Stimulated activated CD8-positive, alpha-beta memory T cell treated with anti-CD3 and anti-CD28 coated beads, Interleukin-15, amount 100 ng/mL, for 4 hours (primary cell): ENCODE measurements at places on chromosomes 5 and 9.

DNA sequence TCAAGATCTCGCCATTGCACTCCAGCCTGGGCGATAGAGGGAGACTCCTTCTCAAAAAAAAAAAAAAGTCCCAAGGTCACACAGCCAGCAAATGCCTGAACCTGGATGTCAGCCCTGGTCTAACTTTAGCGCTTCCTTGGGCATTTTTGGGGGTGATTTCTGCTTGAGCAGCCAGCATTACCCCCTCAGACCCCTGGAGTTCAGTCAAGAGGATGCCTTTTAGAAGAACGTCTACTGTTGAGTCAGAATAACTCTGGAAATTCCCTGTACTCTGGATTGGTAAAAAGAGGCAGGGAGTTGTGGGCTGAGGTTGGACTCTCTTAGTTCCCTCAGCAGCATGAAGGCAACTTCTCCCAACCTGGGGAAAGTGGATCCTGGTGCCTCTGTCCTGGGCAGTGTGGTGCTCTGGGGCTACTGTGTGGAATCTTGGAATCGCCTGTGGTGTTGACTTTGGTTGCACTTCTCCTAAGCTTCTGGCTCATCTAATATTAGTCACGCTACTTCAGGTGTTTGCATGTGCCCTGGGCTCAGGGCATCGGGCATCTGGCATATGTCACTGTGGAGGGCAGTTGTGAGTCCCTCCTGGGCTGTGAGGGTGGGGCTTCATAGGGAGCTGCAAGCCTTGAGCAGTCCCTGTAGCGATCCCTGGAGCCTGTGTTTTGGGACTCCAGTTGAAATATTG is 32.2 kb downstream of the STXBP1 start:
- DNase-seq = no peak

DNA sequence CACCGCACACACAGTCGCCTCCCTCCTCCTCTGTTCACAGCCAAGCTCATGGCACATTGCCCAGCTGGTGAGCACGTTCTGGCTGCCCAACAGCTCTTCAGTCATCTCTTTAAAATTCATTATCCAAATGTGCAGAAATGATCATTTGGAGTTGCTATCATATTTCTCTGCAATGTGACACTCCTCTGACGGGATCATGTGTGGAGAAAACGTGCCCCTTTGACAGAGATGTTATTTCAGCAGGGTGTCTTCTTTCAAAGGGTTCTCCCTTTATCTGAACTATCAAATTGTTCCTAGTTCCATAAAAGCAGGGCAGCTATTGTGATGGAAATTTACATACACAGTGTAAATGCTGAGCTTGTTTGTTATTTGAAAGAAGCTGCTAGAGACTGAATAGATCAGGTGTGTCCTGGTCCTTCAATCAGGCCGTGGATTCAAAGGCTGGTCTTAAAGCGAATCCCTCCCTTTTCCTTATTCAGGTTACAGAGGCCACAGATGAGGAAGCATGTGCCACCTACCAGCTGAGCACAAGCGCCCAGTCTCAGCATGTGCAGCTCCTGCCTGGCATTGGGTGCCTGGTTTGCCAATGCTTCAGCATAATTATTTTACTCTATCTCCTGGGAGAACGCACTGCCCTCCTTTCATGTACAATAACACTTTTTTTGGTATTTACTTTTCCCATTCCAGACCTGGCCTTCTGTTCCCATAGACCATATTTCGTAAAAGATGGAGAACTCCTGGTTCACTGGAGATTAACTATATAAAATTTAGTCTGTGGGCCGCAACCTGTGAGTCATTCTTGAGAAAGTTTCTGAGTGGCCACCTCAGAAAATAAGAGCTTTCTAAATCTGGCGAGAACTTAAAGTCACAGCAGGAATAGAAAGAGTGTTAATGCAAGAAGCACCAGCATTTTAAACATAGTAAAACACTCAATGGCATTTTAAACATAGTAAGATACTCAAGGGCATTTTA is 433.7 kb downstream of the ENC1 start:
- DNase-seq = no peak

GRCh38 chr5:146890731-146891440 is 12.3 kb upstream of the PPP2R2B start:
- no peak for DNase-seq

GRCh38 chr5:80502800-80503199 is 14.9 kb downstream of the FAM151B start:
- no peak for DNase-seq

- no peak for DNase-seq
Measured at GRCh38 chr9:123739387-123739786, 190.5 kb downstream of the DENND1A start.

GRCh38 chr5:136012041-136012804 is 16.6 kb upstream of the TGFBI start:
- no peak for DNase-seq

DNA sequence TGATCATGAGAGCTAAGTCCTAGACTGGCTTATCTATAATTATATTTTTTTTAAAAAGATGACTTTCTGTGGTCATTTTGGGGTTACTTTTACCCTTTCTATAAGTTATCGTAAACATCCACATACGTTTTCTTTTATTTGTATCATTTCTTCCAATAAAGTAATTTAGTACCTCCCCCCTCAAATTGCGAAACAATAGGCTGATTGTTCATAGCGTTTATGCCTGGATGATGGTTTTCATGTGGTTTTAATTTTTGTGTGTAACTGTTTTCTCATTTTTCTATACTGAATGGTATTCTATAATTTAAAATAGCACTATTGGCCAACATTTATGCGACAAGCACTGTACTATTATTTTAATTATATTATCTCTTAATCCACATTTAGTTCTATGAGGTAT is 44.5 kb downstream of the SMC5 start:
- no peak for DNase-seq

GRCh38 chr5:126531543-126532120 is 63.4 kb downstream of the ALDH7A1 start:
- DNase-seq = no peak

DNA sequence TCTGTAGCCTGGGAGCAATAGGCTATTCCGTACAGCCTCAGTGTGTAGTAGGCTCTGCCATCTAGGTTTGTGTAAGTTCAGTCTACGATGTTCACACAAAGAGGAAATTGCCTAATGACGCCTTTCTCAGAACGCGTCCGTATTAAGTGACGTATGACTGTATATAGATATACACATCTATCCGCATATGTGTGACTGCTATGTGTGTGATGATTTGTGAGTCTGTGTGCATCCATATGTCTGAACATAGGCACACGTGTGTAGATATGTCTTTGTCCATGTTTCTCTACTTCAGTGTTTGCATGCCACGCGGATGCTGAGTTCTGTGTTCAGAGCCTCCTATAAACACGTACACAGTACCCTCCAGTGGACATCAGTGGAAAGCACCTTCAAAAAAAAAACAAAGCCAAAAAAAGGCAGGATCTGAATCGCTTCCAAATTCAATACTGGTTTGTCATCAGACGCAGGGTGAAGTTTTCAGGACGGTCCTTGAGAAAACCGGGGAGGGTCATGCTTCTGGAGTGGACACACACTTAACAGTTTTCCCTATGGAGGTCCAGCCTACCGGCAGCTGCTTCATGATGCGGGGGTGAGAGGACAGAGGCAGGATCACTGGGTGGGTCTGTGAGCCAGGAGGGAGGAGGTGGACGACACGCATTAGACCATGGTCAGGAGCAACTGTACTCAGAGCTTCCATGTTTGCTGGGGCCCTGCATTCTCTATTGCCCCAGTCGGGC is 29.5 kb upstream of the ALDH1B1 start:
- DNase-seq = no peak

GRCh38 chr9:93488244-93488643 is 34.9 kb upstream of the FAM120AOS start:
- DNase-seq = no peak

- DNase-seq = no peak
Measured at GRCh38 chr5:149869411-149869821, 75.2 kb downstream of the PDE6A start.

- DNase-seq = no peak
Measured at GRCh38 chr9:121974421-121974820, 118.7 kb downstream of the TTLL11 start.

DNA sequence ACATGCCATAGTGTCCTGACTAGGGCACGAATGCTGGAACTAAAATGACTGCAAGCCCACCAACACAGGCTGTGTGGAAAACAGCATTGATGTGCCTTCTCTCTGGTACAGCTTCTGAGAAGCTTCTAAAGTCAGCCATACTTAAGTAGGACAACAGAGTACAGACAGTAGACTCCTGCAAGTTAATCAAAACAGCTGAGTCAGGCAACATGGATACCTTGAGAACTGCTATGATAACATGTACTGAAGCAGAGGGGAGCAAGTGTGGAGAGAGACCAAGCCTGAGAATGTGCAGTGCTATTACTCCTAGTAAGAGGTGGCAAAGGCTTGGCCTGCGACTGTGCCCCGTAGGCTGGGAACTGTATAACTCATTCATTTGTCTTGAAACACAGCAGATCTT is 2.5 kb downstream of the ISCA1 start:
- no peak for DNase-seq

DNA sequence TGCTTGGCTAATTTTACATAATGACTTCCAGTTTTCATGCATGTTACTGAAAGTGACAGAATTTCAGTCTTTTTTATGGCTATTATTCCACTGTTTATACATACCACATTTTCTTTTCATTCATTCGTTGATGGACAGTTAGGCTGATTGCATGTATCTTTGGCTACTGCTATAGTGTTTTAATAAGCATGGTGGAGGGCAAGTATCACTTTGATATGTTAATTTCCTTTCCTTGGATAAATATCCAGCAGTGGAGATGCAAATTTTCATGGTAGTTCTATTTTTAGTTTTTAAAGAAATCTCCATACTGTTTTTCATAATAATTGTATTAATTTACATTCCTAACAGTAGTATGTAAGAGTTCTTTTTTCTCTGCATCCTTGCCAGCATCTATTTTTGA is 297.9 kb downstream of the PRR16 start:
- DNase-seq = no peak

- no peak for DNase-seq
Measured at GRCh38 chr9:70040376-70040903, 3.2 kb upstream of the MAMDC2 start.

DNA sequence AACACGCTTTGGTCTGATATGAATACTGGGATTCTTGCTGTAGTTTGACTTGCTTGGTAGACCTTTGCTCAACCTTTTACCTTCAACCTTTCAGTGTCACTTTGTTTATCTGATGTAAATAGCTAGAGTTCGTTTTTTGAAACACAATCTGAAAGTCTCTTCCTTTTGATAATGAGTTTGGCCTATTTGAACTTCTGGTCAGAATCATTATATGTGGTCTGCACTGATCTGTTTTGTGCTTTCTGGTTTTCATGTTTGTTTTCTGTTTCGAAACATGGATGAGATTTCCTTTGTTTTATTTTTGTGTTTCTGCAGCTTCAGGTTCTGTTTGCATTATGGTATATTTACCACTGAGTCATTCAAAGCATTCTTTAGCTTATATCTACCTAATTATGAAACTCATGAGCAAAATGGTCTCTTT is 217.5 kb downstream of the GABBR2 start:
- no peak for DNase-seq
